ENCODE measurements at places on chromosomes 12 and 14.

- DNase-seq = no peak
These were observed 820.9 kb downstream of the SLC6A15 start for GRCh38 chr12:84091651-84092050.

DNA sequence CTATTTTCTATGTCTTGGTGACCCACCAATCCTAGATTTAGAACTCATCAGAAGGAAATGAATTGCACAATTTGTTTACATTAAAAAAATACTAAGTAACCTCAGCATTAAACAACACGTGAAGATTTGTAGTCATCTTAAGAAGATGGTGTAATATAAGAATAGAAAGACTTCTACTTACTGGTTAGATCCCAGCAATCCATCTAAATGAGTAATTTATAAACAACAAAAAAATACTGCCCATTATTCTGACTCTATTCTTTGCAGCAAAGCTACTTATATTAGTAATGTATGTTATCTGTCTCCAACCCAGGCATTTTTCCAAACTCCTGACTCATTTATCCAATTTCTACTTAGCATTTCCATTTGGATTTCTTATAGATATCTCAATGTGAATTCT is 67.8 kb downstream of the CD163L1 start:
- DNase-seq = no peak

DNA sequence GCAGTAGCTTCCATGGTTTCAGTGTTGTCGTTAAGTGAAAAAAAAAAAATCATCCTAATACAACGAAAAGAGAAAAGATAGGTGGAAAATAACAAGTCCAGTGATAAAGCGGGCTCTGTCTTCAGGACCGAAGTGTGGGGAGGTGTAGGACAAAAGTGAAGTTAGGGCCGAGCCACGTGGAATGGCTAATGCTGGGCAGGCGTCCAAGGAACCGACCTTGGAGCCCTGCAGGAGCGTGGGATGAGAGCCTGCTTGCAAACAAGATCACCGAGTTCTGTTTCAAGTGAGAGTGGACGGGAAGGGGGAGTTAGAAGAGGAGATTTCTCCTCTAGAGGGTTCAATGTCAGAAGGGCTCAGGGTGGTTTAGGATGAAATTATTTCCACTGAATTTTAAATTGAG is 22.2 kb downstream of the A2ML1 start:
- DNase-seq = no peak

DNA sequence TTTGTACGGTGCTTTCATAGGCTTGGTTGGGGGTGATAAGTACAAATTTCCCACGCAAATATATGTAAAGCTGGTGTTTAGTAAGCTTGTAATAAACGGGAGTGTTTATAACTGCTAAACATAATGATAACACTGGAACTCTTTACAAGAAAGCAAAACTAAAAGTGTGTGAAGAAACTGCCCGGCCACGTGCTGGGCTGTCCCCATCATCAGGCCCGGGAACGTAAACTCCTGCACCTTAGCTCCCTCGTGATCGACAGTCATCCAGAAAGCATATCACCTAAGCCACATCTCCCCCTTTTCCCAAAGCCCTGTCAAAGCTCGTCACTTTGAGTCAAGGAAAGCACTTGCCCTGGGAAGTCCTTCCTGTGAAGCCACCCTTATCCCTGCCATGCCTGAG is 18.0 kb upstream of the PARP11 start:
- DNase-seq = no peak

DNA sequence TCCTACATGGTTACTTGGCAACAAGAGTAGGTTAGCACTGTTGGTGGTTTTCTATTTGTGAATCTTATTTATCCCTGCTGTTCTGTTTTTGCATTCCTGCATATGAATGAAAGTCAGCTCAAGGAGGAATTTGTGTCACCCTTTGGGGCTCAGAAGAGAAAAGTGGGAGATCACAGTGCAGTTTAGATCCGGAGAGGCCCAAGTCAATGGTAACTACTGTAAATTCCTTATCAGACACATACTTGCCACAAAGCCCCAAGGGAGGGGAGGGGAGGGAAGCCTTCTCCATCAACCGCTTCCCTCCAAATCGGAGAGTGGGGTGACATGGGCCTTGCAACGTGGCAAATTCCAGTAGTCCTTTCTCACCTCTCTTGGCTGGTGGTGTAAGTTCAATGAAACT is 15.0 kb downstream of the GSG1 start:
- DNase-seq = no peak

DNA sequence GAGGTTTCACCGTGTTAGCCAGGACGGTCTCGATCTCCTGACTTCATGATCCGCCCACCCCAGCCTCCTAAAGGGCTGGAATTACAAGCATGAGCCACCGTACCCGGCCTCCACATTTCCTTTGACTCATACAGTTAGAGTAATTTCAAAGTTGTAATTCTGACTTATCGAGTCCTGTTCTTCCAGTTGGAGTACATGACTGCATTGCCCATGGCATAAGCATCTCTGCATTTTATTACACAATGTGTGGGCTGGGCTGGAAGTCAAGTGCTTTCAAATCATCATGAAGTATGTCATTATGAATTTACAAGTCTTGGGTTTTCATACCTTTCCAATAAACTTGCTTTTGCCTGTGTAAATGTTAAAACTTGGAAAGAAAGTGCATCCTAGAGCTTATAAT is 1295.7 kb upstream of the FLRT2 start:
- no peak for DNase-seq

- DNase-seq = no peak
These were observed 93.4 kb upstream of the TBX5 start for GRCh38 chr12:114499338-114499737.

DNA sequence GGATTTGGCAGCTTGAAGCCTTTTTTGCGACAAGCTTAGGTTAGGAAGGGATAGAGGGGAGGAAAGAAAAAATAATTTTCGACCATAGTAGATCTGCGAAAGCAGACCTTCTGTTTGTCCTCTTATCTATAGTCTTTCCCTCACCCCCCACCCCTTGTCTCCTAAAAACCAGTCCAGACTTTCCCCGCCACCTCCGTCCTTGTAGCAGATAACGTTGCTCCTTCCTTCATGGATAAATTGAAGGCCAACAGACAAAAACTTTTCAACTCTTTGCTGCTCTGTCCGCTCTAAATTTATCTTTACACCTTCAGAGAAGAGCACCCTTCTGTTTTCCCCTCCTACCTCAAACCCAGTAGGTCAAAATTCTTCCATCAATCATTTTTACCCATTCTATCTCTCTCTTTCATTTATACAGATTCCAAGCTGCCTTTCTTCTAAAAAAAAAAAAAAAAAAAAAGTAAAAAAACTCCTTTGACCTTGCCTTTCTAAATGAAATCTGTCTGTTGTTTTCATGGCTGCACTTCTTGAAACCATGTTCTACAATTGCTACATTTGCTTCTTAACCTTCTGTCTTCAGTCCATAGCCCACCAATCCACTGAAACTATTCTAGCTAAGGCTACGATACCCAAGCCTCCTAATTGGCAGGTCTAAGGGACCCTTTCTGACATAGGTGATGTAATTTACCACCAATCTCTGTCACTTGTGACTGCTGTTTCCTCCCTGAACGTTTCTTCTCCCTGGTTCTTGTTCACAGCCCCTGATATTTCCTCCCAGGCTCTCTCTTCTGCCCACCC is 11.1 kb upstream of the NEMF start:
- no peak for DNase-seq

DNA sequence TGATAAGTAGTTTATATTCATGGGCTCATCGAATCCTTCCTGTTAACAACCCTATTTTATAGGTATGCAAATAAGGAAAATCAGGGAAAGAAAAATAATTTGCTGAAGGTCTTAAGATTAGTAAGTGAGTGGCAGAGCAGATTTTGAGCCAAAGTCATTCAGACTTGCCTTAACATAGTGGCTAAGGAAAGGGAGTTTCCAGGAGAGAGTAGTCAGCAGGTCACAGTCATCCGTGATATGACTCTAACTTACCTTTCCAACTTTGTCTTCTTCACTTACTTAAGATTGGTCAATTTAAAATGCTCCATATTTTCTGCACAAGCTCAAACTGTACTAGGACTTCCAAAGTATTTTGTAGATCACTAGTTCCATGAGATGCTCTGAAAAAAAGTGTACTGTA is 46.6 kb downstream of the AKAP6 start:
- no peak for DNase-seq

DNA sequence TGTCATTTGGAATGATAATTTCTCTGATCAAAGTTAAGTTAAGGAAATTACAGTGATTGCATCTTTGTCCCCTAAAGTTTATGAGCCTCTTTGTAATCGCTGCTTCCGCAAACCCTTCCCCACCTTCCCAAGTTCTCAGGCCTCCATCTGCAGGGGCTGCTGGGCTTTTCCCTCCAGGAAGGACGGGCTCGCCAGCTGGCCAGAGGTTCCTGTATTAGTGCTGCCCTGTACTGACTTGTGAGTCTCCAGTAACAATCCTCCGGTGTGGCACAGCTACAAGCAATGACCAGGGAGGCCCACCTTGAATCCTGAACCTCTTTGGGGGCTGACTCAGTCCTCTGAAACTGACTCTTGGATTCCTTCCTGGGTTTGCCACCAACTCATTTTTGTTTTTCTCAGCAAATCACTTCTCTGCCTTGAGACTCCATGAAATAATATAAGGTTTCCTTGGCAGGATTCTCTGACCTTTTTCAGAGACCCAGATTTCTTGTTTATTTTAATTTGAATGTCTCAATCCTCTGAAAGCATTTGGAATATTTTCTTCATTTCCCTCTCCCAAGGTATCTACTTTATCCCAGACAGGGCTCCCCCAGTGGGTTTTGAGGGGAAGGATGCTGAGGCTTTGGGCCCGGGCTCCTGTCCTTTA is 398.6 kb downstream of the ZFP36L1 start:
- no peak for DNase-seq

DNA sequence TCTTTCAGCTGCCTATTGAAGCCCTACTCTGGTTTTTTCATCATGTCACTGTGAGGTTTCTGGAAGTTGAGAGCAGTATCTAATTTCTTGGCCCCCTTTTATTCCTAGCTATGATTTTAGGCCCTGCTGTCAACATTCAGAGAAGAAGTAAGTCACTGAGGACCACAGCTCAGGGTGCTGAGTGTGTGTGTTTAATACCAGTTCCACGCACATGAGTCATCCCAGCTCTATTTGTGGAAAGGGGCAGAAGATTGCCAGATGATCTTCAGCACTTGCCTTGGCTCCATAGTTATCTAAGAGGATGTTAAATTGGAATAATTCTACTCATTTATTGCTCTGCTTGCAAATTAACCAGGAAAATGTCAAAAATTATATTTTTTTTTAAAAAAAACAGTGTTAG is 65.5 kb upstream of the SLC38A4 start:
- no peak for DNase-seq

- no peak for DNase-seq
These were observed 67.9 kb downstream of the RAD51B start for GRCh38 chr14:67887478-67887877.

GRCh38 chr14:32212833-32213232 is 9.8 kb upstream of the RNU6-8 start:
- no peak for DNase-seq

- DNase-seq = no peak
These were observed 181.9 kb upstream of the BMP4 start for GRCh38 chr14:54138354-54139038.

DNA sequence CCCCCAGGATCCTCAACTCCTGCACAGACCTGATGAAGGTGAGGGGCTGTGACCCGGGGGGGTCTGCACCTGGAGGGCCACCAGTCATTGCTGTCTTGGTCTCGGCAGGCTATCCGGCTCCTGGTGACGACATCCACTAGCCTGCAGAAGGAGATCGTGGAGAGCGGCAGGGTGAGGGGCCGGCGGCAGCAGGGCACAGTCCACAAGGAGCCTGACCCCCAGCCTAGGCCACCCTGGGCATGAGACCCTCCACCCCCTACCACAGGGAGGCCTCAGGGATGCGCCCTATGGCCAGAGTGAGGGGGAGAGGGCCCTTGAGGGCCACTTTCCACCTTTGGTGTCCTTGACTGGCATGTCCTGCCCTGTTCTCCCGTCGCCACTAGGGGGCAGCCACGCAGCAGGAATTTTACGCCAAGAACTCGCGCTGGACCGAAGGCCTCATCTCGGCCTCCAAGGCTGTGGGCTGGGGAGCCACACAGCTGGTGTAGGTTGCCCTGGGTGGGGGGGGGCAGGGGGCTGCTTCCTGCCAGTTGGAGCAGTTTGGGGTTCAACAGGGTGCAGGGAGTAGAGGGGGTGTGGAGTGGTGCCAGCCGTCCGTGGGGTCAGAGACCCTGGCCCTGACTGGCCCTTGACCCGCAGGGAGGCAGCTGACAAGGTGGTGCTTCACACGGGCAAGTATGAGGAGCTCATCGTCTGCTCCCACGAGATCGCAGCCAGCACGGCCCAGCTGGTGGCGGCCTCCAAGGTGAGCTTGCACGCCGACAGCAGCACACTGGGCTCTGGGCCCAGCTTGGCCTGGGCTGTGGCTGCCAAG is 25.0 kb downstream of the HIP1R start:
- peak; percentile 93 for DNase-seq

DNA sequence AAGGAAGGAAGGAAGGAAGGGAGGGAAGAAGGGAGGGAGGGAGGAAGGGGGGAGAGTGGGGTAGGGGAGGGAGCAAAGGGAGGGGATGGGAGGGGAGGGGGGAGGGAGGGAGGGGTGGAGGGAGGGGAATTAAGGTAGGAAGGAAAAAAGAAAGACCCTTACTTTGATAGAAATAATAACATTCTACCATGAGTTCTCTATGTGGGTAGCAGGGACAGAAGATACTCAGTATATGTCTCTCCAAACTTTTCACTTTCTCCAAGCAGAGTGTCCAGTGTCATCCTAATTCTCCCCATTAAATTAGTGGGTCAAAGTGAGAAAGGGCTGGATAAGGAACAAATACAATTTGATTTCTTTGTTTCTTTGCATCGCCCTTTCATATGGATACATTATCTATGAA is 553.4 kb upstream of the USP15 start:
- DNase-seq = no peak

DNA sequence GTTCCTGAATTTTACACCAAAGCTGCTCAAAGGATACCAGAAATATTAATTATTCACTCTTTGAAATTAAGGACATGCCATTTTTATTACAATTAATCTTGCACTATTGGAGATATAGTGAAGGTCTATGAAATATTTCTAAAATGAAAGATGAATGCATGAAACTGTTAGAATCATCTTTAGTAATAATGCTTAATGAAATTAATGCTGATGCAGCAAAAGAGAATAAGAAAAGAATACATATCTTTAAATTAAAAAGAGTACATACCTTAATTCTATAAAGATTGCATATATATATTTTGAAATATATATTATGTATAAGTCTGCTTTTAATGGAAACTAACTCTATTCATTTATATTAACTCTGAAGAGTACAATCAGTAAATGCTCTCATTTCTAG is 236.0 kb downstream of the ALX1 start:
- DNase-seq = no peak

DNA sequence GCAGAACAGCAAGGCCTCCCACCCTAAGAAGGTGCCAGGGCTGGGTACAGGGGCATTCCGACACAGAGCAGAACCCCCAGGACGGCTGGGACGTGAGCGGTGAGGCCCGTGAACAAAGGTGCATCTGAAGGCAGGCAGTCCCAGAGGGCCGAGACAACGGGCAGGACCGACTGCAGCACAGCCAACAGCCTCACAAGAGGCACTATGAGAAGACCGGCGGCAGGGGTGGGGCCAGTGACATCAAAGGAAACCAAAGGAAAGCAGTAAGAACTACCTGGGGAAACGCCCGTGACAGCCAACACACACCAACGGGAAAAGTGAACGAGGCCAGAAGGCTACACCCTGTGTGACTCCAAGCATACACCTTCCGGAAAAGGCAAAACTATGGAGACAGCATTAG is 9.1 kb downstream of the BTBD6 start:
- no peak for DNase-seq

All from right forelimb (tissue), 1 donor.